ENCODE measurements at places on chromosomes 12 and 14.

GRCh38 chr12:97452230-97452629, 10.4 kb upstream of the RMST start:
- DNase-seq = no peak

DNA sequence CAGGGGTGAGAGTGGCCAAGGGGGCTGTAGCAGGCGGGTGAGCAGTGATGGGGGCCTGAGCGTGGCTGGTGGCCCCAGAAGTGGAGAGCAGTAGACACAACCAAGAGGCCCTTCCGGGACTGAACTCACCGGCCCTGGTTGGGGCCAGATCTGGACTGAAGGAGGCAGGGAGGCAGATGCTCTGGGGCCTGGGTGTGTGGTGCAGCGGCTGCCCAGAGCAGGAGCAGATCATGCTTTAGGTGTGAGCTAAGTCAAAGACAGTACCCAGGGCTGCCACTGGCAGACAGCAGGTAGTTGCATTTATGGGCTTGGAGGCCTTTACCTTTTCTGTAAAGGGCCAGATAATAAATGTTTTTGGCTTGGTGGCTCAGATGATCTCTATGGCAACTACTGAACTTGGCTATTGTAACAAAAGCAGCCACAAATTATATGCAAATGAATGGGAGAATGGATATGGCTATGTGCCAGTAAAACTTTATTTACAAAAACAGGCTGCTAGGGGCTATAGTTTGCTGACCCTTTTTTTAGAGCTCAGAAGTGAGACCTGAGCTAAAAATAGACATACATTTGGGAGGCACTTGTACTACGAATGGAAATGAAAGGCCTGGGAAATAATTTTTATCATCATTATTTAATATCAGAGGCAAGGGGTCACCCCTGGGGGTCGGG, 25.6 kb downstream of the SETD1B start:
- no peak for DNase-seq

DNA sequence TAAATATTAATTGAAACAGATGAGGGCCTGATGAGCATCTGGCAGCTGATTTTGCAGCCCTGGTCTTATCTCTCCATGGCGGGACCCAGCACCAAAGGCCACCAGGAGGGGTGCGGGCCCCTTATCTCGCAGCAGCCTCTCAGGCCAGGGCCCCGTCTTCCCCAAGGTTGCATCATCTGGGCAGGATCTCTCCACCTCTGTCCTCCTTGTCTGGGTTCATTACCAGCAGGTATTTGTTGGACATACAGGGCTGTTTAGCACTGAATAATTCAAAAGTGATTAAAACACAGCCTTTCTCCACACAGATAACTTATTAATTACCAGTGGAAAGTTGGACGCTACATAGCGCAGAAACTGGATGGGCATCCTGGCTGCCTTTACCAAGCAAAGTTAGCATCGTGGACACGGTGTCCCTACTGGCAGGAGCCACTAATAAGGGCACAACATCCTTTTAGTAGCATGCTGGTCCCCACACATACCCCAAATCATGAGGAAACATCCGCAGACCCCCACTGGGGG, 25.8 kb downstream of the TMEM120B start:
- no peak for DNase-seq

- DNase-seq = no peak
These were observed 77.6 kb downstream of the CNTN1 start for GRCh38 chr12:40769846-40770245.

GRCh38 chr12:27896419-27896990, 76.0 kb downstream of the PTHLH start:
- no peak for DNase-seq

DNA sequence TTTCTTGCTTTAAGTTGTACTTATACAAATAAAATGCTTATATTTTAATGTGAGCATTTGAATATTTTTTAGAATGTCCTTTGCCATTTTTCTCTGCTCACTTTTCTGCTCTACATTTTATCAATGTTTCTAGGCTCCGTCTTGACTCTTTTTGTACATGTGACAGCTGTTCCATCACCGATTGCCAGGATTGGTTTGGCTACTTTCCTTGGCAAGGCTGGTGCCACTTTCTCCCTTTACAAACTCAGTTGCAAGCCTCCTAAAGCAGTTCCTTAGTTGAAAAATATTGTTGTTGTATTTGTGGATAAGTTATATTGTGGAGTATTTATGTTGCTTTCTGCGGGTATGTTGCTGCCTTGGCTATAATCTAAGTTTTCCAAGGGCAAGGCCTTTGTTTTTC, 63.4 kb downstream of the DACT1 start:
- no peak for DNase-seq

- no peak for DNase-seq
These were observed 12.7 kb upstream of the BDKRB2 start for GRCh38 chr14:96191841-96192462.

- no peak for DNase-seq
These were observed 185.3 kb upstream of the FBXO33 start for GRCh38 chr14:39617537-39617936.

GRCh38 chr12:130344529-130344928, 6.8 kb downstream of the PIWIL1 start:
- no peak for DNase-seq

DNA sequence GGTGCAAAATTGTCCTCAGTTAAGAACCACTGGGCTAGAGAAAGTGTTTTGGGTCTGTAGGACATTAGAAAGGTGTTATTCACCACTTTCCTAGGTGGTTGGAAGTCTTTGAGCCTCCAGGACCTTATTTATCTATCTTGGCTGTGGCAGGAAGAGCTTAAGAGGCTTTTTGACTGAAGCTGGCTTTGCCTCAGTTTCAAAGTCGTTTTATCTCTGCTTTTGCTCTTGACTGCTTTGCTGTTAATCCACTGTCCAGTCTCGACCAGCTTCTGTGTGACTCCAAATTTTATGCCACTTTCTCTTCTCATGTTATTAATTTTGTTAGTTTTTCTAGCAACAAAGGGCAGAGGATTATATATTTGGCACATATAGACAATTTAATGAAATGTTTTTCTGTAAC, 60.3 kb downstream of the PPHLN1 start:
- no peak for DNase-seq

DNA sequence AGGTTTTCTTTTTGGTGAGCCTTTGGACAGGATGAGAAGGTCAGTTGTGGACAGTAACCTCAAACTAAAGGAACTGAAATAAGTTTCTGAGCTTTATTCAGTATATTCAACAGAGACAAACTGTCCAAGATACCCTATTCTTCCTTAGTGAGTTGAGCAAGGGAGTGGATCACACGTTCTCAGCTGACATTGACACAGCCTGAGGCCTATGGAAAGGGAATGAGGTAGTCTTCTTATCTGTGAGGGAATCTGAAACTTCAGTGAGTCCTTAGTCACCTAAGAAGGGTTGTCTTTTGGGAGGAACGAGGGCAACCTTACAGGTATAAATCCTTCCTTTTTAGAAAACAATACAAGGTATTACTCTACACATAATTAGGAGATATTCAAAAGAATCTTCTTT, 5.0 kb upstream of the NUBPL start:
- no peak for DNase-seq

GRCh38 chr14:61701946-61702345, 6.6 kb downstream of the HIF1A start:
- DNase-seq = no peak

- DNase-seq = no peak
These were observed 763.9 kb downstream of the NRXN3 start for GRCh38 chr14:78933948-78934524.

- no peak for DNase-seq
These were observed 17.1 kb upstream of the MDM1 start for GRCh38 chr12:68349220-68349621.

GRCh38 chr12:12097891-12098690, 27.4 kb downstream of the BCL2L14 start:
- DNase-seq = no peak

GRCh38 chr12:126993898-126994297, 1273.1 kb upstream of the TMEM132C start:
- no peak for DNase-seq

DNA sequence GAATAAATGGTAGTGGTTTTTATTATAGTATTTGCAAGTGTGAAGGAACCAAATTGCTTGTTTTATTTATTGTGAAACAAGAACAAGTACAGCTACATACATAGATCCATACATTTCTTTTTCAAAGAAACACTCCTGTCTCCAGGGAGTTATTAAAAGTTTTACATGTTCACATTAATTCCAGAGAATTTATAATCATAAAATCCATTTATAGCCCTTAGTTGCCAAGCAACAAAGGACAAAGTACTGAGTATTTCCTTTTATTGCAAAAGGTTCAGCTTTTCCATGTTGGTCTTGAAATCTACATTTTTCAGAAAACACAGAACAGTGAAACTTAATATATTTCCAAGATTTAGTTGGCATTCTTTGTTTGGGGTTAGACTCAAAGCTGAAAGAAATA, 9.5 kb downstream of the MYRFL start:
- no peak for DNase-seq

GRCh38 chr12:13144266-13144828, 40.9 kb upstream of the GSG1 start:
- DNase-seq = no peak

GRCh38 chr12:86137936-86138335, 118.3 kb downstream of the MGAT4C start:
- DNase-seq = no peak

GRCh38 chr12:22255097-22255496, 79.4 kb downstream of the ST8SIA1 start:
- no peak for DNase-seq

DNA sequence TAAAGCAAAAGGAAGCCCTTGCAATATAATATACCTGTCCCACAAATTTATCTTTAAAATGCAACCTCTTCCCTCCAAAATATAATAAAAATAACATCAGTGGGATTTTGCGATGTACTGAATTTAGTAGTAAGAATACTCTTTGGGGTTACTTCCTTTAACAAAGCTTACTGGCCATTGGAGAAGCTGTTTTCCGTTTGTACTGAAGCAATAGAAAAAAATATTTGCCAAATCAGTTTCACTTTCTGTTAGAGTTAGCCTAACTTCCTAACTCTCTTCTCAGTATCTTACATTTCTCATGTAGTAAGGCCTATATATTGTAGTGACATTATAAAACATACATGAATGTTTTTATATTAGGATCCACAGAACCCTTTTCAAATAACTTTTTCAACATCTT, 3.7 kb downstream of the MAX start:
- no peak for DNase-seq

DNA sequence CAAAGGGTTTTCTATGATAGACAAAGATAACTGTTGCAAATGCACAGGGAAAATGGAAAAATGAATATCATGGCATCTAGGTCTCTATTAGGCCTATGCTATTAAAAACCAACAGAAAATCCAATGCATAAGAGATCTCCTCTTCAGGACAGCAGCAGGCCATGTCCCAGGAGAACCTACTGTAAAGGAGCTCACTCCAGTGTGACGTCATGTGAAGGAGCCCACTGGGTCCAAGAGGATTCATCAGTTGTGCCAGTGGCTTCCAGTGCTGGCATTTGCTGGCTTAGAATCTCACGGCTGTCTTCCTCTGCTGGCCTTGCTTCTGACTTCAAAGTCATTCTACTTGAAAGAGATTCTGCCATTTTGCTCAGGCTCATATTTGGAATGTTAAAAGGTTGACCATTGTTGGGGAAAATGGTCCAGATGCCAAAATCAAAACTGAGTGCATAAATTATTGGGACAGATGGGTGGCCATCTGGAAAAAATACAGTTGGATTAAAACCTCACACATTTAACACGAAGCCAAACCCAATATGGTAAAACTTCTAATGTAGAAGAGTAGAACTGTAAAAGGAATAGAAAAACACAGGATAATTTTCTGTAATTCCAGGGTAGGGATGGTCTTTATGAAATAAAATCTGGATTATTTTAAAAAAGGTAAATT, 75.4 kb upstream of the ARID2 start:
- DNase-seq = no peak

GRCh38 chr14:36275741-36276140, 44.7 kb downstream of the MBIP start:
- no peak for DNase-seq

GRCh38 chr12:40577834-40578233, 114.4 kb upstream of the CNTN1 start:
- no peak for DNase-seq

DNA sequence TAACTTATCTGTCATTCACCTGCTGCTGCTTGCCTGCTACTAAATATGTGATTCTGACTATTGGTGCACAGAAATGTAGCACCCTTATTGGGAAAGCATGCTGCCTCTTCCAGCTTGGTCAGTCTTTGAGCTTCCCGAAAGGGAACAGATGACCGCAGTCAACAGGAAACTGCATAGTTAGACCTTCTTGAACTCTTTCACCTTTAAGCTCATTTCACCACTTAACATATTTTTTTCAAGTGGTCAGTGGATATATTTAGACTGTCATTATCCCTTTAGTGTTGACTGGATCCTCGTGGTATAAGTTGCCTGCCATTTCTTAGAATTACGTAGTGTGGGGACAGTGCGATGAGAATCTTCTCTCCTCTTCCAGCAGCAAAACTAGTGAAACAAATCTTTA, 224.9 kb downstream of the FBXL14 start:
- DNase-seq = no peak

DNA sequence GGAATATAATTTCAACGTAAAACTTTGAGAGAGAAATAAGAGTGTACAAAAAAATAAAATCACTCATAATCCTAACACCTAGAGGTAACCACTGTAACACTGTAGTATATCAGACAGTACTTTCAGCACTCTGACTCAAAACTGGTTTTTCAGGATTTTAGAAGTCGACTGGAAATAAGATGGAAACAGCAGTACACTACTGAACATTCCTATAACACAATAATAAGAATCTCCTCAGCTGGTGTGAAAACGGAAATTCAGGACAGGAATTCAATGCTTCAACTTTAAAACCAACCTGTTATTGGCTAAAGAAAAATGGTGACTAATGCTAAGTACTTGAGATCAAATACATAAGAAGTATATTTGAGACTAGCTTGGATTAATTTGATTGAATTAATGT, 12.3 kb upstream of the PITPNM2 start:
- no peak for DNase-seq

DNA sequence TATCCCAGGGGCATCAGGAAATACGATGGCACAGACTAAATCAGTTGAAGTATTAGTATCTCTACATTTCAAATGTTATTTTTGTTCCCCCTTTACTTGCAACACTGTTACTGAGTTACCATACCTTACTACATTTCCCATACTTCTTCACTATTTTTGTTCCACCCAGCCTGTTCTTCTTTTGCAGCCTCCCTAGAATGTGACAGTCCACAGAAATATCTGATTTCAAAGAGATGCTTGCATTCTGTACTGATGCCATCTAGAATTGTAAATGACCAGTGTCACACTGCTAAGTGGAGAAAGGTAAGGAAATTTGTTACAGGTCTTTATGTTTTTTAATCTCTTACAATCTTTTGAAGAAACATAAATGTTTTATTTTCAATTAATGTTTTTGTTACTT, 279.9 kb downstream of the CCER1 start:
- DNase-seq = no peak

GRCh38 chr12:63876980-63877379, 32.5 kb downstream of the SRGAP1 start:
- no peak for DNase-seq
